Tracheal epithelial cell (primary cell): ENCODE measurements at places on chromosomes 6 and 20. TPM values are rescaled to one million over a fixed set of nuclear protein-coding genes. Genes with fewer than 3 reads are reported as not detected.

The RSPO3 gene
- not detected in 2 replicates for total RNA-seq

The DDO gene
- total RNA-seq, result 1.9 TPM in 1 of 2 replicates, not detected in the other

The NMBR gene
- total RNA-seq, result not detected in 2 replicates

The ADGRG6 gene
- 21.7 and 40.1 TPM in 2 replicates for total RNA-seq

The PXDC1 gene
- total RNA-seq, result 43.5 and 69.9 TPM in 2 replicates

The TFAP2C gene
- 1.7 and 1.9 TPM in 2 replicates for total RNA-seq

The CCM2L gene
- under 0.01 TPM in 1 of 2 replicates, not detected in the other for total RNA-seq

The SRC gene
- 22.0 and 32.0 TPM in 2 replicates for total RNA-seq

The PPIL1 gene
- total RNA-seq, result 37.6 and 40.1 TPM in 2 replicates

The SNAP91 gene
- total RNA-seq, result not detected in 2 replicates

The FAM217A gene
- total RNA-seq, result not detected in 2 replicates

The TOX2 gene
- total RNA-seq, result not detected in 2 replicates

The CGA gene
- total RNA-seq, result not detected in 2 replicates

The IL17A gene
- total RNA-seq, result not detected in 2 replicates

The SEL1L2 gene
- not detected in 2 replicates for total RNA-seq

The WFDC12 gene
- 0.96 TPM in 1 of 2 replicates, not detected in the other for total RNA-seq

The POU5F1 gene
- 0.21 and 1.2 TPM in 2 replicates for total RNA-seq

The OR2B6 gene
- not detected in 2 replicates for total RNA-seq

The AIG1 gene
- 51.6 and 65.4 TPM in 2 replicates for total RNA-seq

The HLA-DOB gene
- 0.72 and 1.9 TPM in 2 replicates for total RNA-seq
